ENCODE measurements at places on chromosomes 4 and X. TPM values are rescaled to one million over a fixed set of nuclear protein-coding genes. Genes with fewer than 3 reads are reported as not detected.

The OTUD4 gene
- 21.4 TPM for polyA plus RNA-seq

The MAGIX gene
- polyA plus RNA-seq, result 0.45 TPM

DNA sequence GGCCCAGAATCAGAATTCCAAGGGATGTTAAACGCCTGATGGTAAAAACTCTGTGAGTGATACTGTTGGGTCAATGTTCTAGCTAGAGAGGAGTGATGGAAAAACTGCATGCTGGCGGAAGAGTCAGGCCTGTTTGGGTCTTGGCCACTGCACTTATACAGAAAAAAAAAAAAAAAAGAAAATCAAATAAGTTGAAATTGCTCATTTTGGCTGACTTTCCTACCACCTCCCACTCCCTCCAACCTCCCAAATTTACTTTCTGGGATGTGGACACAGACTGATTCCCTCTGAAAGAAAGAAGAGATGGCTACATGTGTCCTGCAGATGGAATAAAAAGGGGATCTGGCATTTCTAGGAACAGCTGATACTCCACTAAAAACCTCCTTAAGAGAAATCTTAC lies 234.1 kb upstream of the GIMD1 start:
- no peak for DNase-seq

- no peak for DNase-seq
These were observed 144.6 kb upstream of the GPC4 start for GRCh38 chrX:133559909-133560308.

GRCh38 chrX:98924511-98924910 lies 1485.6 kb downstream of the PCDH19 start:
- DNase-seq, result no peak

GRCh38 chrX:133337250-133337649 lies 78.0 kb downstream of the GPC4 start:
- no peak for DNase-seq

- no peak for DNase-seq
These were observed 411.2 kb upstream of the HS3ST1 start for GRCh38 chr4:11839889-11840288.

The CACNA1F gene
- not detected for polyA plus RNA-seq

The AR gene
- 13.9 TPM for polyA plus RNA-seq

GRCh38 chrX:150405006-150405405 lies 41.9 kb downstream of the MAMLD1 start:
- DNase-seq, result no peak

GRCh38 chrX:27008486-27008885 lies 454.7 kb downstream of the PPP4R3C start:
- no peak for DNase-seq

The RS1 gene
- not detected for polyA plus RNA-seq

The BRS3 gene
- polyA plus RNA-seq, result not detected

The ZNF630 gene
- 0.90 TPM for polyA plus RNA-seq

- peak; percentile 35 for DNase-seq
These were observed 126.3 kb downstream of the RAPGEF2 start for GRCh38 chr4:159229164-159229563.

DNA sequence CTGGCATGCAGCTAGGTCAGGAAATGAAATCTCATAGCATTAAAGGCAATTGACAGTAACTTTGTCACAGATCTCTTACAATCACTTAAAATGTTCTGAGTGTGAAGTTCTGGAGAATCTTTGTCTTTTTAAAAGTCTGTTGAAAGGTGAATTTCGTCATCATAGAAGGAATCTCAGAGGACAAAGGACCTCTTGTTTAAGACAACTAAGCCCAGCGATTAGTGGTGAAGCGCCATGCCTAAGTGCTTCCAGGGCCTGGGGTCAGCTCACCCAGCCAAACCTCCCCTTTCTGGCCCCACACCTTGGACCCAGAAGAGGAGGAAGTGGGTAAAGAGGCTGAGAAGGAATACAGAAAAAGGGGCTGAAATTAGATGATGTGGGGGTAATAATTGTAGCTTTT lies 8.5 kb downstream of the FRMD7 start:
- no peak for DNase-seq

- no peak for DNase-seq
These were observed 74.1 kb downstream of the SMARCA1 start for GRCh38 chrX:129449148-129449547.

GRCh38 chr4:51918251-51918650 lies 75.3 kb downstream of the DCUN1D4 start:
- DNase-seq, result no peak

DNA sequence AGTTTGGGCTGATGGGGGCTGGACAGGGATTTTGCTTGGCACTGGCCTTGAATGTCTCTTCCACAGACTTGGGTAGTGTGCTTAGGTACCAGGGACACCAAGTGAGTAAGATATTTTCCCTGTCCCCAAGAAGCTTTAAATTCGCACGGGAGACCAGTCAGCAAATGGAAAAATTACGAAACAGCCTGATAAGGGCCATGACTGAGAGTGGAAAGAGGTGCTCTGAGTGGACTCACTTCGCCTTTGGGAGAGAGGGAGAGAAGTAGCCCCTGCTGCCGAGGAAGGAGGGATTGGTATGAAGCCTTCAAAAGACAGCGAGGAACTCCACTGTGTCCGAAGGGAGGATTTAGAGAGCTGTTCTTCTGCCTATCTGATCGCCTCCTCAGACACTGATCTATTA lies 2.6 kb downstream of the LSM6 start:
- no peak for DNase-seq

- no peak for DNase-seq
These were observed 187.8 kb upstream of the NUDT6 start for GRCh38 chr4:123110147-123110546.

GRCh38 chrX:106932492-106932923 lies 12.3 kb downstream of the CLDN2 start:
- no peak for DNase-seq

- no peak for DNase-seq
These were observed 20.0 kb upstream of the SLAIN2 start for GRCh38 chr4:48321312-48321711.

The TSC22D3 gene
- 34.7 TPM for polyA plus RNA-seq

- DNase-seq, result no peak
These were observed 34.5 kb downstream of the TNIP2 start for GRCh38 chr4:2721586-2721985.

The CFAP47 gene
- polyA plus RNA-seq, result not detected

DNA sequence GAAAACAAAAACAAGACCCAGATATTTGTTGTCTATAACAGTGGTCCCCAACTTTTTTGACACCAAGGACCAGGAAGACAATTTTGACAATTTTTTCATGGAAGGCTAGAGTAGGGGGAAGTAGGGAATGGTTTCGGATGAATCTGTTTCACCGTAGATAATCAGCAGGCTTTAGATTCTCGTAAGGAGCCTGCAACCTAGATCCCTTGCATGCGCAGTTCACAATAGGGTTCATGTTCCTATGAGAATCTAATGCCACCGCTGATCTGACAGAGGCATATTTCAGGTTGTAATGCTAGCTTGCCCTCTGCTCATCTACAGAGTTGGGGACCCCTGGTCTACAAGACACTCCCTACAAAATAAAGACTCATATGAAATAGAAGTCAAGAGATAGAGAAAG lies 229.8 kb downstream of the NDST4 start:
- no peak for DNase-seq

DNA sequence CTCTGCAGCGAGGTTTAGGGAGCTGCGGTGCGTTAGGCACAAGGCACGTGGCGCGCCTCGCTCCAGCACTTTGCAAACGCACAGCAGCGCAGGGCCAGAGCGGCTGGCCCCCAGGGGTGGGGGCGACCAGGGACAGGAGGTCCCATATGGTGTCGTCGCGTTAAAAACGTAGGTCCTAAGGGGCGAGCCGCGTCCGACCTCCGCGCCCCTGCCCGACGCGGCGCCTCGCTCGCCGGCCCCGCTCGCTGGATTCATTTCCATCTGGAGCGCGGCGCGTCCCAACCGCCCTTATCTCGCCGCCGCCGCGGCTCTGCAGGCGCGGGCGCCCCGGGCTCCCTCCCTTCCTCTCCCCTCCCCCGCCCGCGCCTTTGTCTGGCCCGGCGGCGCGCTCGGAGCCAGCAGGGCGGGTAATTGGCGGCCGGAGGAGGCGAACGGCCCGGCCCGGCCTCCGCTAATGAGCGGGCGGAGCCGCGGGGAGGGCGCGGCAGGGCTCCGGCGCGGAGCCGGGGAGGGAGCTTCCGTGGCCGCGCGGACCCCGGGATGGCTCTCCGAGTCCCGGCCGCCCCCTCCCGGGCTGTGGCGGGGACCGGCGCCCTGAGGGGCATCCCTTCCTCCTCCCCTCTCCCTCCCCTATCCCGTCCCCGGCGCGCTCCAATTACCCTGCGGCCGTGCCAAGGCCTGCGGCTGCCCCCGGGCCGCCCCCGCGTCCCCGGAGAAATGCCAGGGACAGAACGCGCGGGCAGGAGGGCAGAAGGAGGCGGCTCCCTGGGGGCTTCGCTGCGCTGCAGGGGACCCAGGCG lies 409.0 kb downstream of the BCOR start:
- DNase-seq, result no peak

DNA sequence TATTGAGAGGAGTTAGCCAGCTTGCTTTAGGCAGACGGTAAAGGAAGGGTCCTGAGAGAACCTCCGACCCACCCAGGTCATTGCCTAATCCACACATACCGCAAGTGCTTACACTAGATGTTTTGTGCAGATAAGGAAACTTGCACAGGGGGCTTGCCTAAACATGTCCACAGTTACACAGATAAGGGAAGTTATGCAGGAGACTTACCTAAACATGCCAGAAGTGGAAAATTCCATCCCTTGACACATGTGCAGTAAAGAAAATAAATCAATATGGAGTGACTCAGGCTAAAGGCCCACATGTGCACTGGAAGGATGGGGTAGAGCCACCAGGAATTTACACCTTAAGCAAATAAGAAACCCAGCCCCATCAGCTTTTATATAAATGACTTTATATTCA lies 232.8 kb upstream of the HDX start:
- no peak for DNase-seq

The MAGEB1 gene
- polyA plus RNA-seq, result not detected

- no peak for DNase-seq
These were observed 148.0 kb upstream of the NPY2R start for GRCh38 chr4:155060419-155060818.

- no peak for DNase-seq
These were observed 60.4 kb downstream of the PJA1 start for GRCh38 chrX:69104756-69105434.

DNA sequence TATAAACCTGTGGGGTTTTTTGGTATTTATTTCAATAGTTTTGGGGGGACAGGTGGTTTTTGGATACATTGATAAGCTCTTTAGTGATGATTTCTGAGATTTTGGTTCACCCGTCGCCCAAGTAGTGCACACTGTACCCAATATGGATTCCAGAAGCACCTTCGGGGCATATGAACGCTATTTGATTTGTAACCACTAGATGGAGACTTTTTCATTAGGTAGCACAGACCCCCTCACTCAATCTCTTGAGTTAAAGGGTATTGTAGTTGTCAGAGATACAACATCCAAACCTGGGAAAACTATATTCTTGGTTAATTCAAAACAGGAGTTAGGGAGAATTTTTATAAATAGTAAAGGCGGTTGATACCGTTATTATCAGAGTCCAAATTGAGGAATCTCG lies 79.8 kb downstream of the SPANXN3 start:
- DNase-seq, result no peak

GRCh38 chrX:107659286-107659685 lies 31.0 kb downstream of the PRPS1 start:
- DNase-seq, result no peak

DNA sequence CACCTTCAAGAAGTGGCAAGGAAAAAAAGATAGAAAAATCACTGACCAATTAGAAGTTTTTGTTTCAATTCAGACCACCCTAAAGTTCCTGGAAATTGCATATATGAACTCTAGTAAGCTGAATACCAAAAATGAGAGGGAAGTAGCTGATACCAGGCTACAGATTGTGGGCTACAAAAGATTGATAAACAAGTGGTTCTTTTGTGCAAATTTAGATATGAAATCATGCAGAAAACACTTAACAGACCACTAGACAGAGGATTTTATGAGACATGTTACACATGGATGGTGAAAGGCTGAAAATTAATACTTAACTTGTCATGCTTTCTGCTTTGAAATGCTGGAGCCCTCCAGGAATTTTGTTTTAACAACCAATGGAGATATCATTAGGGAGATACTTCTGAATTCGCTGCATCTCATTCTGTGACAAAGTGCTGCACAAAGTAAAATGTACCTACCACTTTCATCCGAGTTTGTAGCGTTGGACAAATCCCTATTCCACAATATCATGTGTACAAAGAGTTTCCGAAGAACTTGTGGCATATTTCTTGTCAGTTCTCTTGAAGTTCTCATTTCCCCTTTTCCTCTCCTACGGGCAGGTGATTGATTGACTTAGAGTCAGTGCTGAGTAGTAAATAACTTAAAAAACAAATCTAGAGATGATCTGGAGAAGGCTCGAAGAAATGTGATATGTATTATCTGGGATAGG lies 235.0 kb downstream of the PALLD start:
- no peak for DNase-seq

DNA sequence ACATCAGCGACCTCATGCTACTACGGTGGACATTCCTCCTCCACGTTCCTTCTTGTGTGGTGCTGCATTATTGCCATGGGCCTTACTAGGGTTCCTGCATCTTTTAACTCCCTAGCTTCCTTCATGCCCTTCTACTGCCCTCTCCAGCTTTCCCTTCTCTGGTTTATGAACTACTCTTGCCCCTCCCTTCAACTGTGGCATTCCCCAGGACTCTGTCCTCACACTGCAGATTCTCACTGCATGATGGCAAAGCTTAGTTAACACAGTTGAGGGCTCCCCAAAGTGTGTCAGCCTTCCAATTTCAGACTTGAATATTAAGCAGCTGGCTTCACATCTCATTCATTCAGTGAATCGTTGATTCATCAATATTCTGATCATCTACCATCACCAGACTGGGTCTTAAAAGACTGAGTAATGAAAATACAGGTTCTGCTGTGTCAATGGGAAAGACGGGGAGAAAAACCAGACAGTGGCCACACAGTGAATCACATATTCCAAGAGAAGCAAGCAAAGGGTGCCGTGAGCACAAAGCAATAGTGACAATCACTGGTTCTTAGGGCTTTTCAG lies 53.0 kb downstream of the ZFX start:
- DNase-seq, result no peak

GRCh38 chr4:147173322-147173721 lies 227.7 kb upstream of the TTC29 start:
- no peak for DNase-seq

GRCh38 chrX:140815868-140816267 lies 106.3 kb downstream of the LINC00632 start:
- no peak for DNase-seq

- no peak for DNase-seq
These were observed 100.2 kb upstream of the CXCL13 start for GRCh38 chr4:77505275-77505957.

GRCh38 chrX:11792461-11793421 lies 34.7 kb downstream of the MSL3 start:
- DNase-seq, result no peak
